ENCODE measurements at places on chromosomes 1 and 21.

GRCh38 chr1:186848509-186849130 lies 19.9 kb downstream of the PLA2G4A start:
- DNase-seq: no peak

DNA sequence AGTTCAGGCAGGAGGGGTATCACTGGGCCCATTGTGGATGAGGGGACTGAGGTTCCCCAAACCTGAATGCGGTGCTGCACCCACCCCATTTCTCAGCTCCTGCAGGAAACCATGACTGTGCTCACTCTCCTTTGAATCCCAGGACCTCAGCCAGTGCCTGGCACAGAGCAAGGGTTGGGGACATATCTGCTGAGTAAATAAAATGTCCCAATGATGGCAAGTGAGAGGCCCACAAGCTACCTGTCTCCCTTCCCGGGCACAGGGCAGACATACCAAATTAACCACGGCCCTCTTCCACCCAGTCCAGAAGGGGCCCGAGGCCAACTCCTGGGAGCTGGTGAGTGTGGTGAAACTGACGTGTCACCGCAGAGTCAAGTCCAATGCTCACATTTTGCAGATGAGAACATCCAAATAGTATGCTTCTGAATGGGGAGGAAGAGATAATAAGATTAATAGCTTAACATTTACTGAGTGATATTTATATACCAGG lies 97.6 kb downstream of the EPHB2 start:
- no peak for DNase-seq

DNA sequence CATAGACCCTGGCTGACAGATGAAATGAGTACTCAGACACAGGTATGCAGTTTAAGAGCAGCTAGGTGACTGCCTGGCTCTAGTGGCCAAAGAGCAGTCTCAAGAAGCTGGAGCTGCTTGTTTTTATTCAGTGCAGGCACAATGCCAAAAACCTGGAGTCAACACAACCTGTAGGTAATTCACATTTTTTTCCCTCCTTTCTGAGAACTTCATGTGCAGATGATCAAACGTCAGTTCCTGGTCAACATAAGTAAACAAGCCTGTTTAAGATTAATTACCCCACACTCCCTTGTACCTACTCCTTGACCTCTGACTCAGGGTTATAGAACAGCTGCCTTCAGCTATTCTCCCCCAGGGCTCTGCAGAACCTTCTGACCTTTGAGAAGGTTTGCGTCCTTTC lies 17.3 kb upstream of the ACADM start:
- DNase-seq: no peak

DNA sequence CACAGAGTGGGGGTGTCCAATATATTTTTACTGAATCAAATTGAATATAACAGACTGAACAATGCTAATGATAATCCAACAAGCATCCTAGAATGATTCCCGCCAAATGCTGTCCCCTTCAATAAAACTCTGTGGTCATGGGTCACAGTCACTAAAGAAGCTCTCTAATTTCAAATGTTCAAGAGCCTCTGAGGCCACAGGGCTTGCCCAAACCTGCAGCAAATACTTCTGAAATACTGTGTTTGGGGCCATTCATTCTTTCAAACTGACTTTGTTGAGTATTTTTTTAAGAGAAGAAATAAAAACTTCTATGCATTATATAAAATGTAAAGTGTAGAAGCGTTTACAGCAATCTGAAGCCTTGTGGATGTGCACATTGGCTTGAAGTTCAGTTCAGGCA lies 7.6 kb upstream of the BEND5 start:
- DNase-seq: no peak

DNA sequence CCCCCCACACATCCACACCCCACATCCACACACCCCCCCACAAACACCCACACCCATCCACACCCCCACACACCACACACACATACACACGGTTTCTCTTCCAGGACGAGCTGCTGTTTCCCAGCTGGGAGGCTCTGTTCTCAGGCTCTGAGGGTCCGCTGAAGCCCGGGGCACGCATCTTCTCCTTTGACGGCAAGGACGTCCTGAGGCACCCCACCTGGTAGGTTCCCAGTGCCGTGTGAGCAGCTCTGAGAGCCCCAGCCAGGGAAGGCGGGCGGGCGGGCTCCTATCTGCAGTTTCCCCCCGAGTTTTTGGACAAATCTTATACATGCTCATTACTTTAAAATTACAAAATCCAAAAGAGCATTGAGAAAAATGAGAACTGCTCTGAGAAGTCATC lies 31.2 kb downstream of the SLC19A1 start:
- no peak for DNase-seq
